Fibroblast of the aortic adventitia (primary cell): ENCODE measurements at places on chromosomes 3 and 15.
A peak's percentile ranks its signal among the peaks of the same experiment; 100 is the strongest.

GRCh38 chr3:48581621-48582481 is 13.3 kb downstream of the COL7A1 start:
- DNase-seq, result no peak

DNA sequence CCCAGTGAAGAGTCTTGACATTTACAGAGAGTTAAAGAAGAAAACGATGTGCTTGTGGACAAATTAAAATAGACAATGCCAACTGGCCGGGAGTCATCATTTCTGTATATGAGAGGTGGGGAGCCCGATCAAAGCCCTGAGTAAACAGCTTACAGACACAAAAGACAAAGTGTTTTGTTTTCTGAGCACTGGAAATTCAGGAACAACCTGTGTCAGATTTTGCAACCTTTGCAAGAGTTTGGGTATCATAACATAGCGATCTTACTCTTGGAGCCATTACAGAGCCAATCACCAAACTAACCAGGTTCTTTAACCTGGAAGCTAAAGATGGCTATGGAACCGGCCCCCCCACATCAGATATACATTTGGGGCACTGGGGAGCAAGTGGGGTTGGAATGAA is 101.9 kb upstream of the LRIG1 start:
- no peak for DNase-seq

- DNase-seq, result no peak
These were observed 339.0 kb downstream of the GABRB3 start for GRCh38 chr15:26433818-26434217.

DNA sequence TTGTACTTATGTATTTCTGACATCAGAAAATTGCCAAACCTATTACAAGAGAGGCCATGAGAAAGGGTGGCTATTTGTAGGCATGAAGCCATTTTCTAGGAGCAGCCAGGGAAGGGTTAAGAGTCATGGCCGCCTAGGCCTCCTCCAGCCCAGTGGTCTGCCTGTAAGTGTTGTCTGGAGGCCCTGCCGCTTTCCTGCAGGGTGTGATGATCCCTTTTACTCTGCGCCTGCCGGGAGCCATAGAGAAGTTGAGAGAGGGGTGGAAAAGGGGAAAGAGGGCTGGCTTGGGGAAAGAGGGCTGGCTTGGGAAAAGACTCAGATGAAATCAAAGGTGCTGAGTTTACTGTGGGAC is 29.1 kb upstream of the KCTD6 start:
- DNase-seq, result no peak

- DNase-seq, result no peak
These were observed 34.8 kb upstream of the SKIL start for GRCh38 chr3:170322566-170323269.

GRCh38 chr3:155007729-155008128 is 72.4 kb upstream of the MME start:
- DNase-seq, result no peak

DNA sequence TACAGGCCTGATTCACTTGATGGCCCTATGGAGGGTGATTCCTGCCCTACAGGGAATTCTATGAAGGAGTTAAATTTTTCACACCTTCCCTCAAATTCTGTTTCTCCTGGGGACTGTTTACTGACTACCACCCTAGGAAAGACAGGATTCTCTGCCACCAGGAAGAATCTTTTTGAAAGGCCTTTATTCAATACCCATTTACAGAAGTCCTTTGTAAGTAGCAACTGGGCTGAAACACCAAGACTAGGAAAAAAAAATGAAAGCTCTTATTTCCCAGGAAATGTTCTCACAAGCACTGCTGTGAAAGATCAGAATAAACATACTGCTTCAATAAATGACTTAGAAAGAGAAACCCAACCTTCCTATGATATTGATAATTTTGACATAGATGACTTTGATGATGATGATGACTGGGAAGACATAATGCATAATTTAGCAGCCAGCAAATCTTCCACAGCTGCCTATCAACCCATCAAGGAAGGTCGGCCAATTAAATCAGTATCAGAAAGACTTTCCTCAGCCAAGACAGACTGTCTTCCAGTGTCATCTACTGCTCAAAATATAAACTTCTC is 43.6 kb downstream of the BLM start:
- no peak for DNase-seq

DNA sequence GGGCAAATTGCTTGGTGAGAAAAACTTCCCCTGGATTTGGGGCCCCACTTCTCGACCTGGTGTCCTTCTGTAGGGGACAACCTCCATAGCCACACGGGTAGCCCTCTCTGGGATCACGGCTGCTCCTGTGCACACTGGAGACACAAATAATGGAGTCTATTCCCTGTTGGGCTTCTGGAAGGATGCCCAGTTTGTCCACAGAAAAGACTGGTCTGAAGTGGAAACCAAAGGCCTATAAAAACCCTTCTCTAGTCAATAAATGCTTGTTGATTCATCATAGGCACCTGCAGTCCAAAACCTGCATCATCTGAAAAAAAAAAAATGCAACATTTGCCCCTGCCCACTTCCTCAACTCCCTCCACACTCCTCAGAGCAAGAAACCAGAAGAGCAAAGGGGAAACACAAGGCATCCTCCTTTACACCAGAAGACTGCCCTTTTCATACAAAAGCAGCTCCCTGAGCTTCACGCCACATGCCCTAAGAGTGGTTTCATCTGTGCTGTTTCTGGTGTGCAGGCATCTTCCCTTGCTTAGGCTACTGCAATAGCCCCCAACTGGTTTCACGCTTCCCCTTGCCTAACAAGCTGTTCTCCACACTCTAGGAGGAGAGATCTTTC is 36.3 kb downstream of the SRGAP3 start:
- no peak for DNase-seq

DNA sequence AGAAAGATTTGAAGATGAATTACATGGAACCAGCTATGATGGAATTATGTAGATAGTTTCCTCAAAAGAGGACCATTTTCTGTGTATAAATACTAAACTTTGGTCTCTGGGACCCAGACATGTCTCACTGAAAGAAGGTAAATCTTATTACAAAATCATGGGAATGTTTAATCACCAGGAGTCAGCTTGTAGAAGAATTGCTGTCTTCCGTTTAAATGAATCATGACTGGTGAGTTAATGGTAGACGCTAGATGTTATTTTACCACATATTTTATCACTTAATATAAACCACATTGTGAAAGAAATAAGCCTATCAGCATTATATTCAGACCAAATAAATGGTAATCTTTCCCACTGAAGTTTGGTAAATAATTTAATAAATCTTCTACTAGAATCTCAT is 322.3 kb upstream of the SUCLG2 start:
- no peak for DNase-seq

- DNase-seq, result peak; percentile 93
These were observed 36.4 kb downstream of the SUCNR1 start for GRCh38 chr3:151909681-151910405.

DNA sequence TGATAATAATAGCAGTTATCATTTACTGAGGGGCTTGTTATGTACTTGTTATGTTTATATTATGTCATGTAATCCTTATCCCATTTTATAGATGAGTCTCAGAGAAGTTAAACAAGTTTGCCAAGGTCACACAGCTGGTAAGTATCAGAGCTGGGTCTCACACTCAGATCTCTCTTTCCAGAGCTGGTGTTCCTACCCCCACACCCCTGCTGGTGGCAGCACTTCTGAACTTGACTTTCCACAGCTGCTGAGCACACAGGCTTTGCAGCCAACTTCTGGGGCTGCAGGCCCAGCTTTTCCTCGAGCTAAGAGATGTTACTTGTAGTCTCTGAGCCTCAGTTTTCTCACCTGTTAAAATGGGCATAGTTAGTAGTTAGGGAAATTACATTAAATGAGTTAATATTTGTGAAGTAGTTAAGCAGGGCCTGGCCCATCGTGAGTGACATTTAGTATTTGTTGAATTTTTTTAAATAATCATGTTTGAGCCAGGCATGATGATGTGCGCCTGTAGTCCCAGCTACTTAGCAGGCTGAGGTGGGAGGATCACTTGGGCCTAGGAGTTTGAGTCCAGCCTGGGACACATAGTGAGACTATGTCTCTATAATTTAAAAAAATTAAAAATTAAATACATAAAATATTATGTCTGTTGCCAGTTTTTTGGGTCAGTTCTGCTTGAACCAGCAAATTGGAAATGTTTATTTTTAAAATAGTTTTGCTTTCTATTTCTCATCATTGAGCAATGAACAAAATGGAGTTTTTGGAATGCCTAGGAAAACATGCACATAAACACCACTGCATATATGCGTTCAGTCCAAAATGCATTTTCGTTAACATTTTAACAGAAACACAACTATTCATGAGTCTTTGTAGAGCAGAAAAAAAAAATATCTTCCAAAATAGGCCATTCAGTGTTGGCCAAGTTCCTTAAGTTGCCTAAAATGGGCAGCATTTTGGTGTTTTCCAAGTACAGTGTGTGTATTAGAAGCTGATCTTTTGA is 87.3 kb downstream of the SMAD6 start:
- peak; percentile 86 for DNase-seq

GRCh38 chr3:34365771-34366170 is 567.3 kb downstream of the PDCD6IP start:
- DNase-seq, result no peak

GRCh38 chr15:93109336-93110102 is 20.5 kb upstream of the RGMA start:
- no peak for DNase-seq
